Right cardiac atrium (tissue), 5 donors: ENCODE measurements at places on chromosomes 2 and 18. TPM values are rescaled to one million over a fixed set of nuclear protein-coding genes. Genes with fewer than 3 reads are reported as not detected.

Gene FN1
- total RNA-seq = 342 TPM

Gene POMC
- 7.3 TPM for total RNA-seq

Gene PRKD3
- total RNA-seq = 17.4 TPM

GRCh38 chr18:57141208-57142129 is 5.4 kb upstream of the BOD1L2 start:
- DNase-seq = no peak

Gene TBR1
- not detected for total RNA-seq

Gene SLC35F5
- total RNA-seq = 59.9 TPM

- no peak for DNase-seq
Measured at GRCh38 chr2:72109291-72109690, 38.4 kb downstream of the CYP26B1 start.

GRCh38 chr18:44899832-44900231 is 219.1 kb downstream of the SETBP1 start:
- no peak for DNase-seq

- DNase-seq = no peak
Measured at GRCh38 chr2:138536302-138536701, 34.7 kb downstream of the SPOPL start.

Gene KIAA2012
- total RNA-seq = not detected

- DNase-seq = no peak
Measured at GRCh38 chr18:43847164-43848091, 570.1 kb upstream of the SYT4 start.

- DNase-seq = no peak
Measured at GRCh38 chr2:72695676-72696075, 130.2 kb downstream of the EXOC6B start.

Gene ACVR1C
- 0.69 TPM for total RNA-seq

DNA sequence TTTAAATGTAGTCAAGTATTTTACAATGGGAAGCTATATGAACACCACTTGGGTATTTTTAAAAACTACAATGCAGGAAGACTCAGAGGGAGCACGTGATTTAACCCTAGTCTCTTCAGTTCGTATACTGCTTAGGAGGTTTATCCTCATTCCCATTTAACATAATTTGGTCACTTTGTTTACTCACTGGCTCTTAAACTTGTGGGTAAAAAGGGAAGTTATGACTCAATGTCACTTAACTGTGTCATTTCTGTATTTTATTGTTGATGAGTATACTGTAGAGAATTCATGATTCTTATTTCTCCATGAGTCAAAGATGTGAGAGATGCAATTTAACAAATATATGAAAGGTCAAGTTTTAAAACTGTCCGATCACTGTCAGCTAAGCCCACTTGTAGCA is 48.2 kb downstream of the SLC66A3 start:
- DNase-seq = no peak

DNA sequence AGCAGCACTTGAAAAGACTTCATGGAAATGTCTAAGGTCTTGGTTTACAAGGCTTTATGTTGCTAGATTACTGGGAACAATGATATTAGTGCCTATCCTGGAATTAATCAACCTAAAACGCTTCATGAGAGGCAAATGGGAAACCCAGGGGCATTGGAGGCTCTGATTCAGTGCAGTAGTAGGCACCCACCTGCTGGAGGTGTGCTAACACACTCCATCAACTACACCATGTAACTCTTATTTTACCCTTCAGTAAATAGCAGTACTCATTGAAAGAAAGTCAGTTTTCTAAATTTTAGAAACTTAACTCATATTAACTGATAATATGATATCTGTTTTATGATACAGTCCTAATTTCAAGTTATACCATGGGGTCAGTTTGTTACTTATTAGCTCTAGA is 17.4 kb upstream of the HNRNPA3 start:
- DNase-seq = no peak

DNA sequence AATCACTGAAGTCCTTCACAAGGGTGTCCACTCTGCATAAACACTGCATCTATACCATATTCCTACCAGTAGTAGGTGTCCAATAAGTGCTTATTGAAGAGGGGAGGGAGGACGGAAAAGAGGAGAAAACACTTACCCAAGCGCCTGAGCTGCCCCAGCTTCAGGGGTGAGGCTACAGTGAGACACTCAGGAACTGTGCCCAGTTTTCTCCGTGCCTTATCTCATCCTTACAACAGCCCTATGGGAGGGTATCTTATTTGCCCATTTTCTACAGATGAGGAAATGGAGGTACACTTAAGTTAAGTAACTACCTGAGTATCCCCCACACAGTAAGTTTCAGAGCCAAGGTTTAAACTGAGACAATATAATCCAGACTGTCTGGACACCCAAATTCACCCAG is 41.5 kb downstream of the RNF152 start:
- DNase-seq = no peak

Gene IL36A
- total RNA-seq = not detected

Gene RUFY4
- not detected for total RNA-seq

GRCh38 chr2:112229348-112229747 is 25.5 kb downstream of the ZC3H8 start:
- no peak for DNase-seq

Gene ERICH2
- 5.2 TPM for total RNA-seq

DNA sequence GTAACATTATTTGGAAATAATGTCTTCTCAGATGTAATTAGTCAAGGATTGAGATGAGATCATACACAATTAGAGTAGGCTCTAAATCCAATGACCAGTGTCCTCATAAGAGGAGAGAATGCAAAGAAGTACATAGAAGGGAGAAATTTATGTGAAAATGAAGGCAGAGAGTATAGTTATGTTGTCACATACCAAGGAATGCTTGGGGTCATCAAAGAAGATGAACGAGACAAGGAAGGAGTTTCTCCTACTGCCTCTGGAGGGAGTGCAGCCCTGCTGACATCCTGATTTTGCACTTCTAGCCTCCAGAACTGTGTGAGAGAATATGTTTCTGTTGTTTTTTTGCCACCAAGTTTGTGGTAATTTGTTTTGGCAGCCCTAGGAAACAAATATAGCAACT is 100.1 kb downstream of the GALNT13 start:
- no peak for DNase-seq

Gene GREB1L
- total RNA-seq = 23.4 TPM

- no peak for DNase-seq
Measured at GRCh38 chr2:195687320-195688086, 30.5 kb downstream of the SLC39A10 start.

DNA sequence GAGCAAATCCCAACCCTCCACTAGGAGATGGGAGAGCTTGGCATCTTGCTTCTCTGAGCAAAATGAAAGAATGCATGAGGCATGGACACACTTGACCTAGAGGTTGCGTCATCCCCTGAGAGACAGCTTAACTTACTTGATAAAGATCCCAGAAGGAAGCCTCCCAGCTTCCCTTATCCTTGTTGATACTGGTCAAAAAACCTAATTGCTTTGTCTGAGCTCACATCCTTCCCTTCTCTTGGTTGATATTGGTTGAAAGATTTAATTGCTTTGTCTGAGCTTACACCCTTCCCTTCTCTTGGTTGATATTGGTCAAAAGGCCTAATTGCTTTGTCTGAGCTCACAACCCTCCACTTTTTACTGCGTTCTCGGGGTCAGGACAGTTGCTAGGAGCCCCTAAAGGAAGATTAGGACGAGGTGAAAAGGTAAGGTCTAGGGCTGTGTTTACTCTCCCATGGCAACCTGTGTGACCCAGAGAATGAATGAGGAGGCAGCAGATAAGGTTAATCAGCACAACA is 12.2 kb upstream of the BOD1L2 start:
- no peak for DNase-seq

Gene LHCGR
- not detected for total RNA-seq

Gene SMCHD1
- 26.3 TPM for total RNA-seq

Gene LCT
- total RNA-seq = not detected

DNA sequence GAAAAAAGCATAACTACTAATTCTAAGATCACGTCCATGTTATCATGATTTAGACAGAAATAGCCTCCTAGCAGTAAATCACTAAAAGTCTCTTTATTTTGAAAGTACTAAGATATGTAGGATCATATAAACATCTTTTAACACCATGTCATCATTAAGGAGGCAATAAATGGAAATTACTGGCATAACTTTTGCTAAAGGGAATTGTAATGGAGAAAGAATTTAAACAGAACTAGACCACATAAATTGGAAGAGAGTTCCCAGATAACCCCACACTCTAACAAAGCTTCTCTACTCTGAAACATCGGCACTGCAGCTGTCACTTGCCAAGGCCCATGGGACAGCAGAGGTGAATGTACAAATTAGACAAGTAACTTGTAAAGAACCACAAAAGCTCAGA is 29.5 kb downstream of the STK39 start:
- no peak for DNase-seq

- DNase-seq = no peak
Measured at GRCh38 chr2:218224186-218224585, 7.2 kb downstream of the ARPC2 start.
